NCI-H524 treated with DMSO at 0.1 percent for 48 hours (cell line): ENCODE measurements at places on chromosomes 2 and 18.

- DNase-seq, result no peak
These were observed 2.7 kb downstream of the SKOR2 start for GRCh38 chr18:47248604-47249313.

GRCh38 chr2:144648837-144649465 lies 129.0 kb upstream of the ZEB2 start:
- DNase-seq, result no peak

- no peak for DNase-seq
These were observed 4.6 kb upstream of the D2HGDH start for GRCh38 chr2:241729868-241730267.

DNA sequence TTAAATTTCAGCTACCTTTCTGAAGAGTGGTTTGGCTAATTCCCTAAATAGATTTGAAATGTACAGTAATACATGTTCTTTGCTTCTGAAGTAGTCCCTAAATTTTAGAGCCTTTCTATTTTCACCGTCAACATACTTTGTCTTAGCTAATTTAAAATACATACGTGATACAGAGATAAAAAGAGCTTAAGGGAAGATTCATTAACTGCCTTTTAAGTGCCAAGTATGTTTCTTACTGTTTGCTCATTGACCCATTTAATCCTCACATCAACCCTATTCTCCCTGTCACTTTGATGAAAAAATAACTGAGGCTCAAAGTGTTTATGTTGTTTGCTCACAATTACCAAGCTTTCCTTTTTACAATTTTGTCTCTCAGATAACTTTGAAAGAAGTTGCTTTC lies 118.6 kb upstream of the CDH7 start:
- DNase-seq, result no peak

GRCh38 chr2:78982638-78983330 lies 42.7 kb upstream of the REG3G start:
- DNase-seq, result no peak

DNA sequence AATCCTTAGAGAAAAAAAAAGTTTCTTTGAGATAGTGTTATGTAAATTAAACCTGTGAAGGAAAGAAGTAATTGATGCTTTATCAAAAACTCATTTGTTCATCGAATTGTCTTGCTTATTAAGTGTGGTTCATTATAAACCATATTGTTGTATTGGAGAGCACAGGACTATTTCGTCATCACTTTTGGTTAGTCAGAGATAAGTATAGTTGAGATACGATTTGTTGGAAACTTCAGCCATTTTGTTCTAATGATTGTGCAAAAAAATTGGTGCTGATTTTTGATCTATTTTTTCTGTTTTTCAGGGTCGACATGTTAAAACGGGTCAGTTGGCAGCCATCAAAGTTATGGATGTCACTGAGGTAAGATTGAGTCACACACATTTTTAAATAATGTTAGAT lies 92.9 kb downstream of the MAP4K4 start:
- DNase-seq, result no peak

GRCh38 chr2:46724107-46724506 lies 191.5 kb downstream of the MCFD2 start:
- DNase-seq, result no peak

DNA sequence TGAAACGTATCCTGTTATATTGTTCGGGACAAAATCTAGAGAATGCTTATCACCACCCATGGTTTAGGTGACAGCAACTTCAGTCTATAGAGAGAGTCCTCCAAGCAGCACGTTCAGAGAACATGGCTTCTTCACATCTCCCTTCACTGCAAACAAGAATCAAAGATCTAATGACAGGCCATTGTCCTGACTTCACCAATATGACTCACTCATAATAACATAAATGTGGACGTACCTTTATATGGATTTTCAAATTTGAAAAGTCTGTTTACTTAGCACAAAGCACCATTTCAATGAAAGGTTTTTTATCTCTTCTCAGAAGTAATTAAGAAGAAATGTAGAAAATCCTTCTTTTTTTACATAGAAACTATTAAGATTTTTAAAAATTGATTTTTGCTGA lies 46.7 kb downstream of the KLF7 start:
- DNase-seq, result no peak

GRCh38 chr2:240557101-240557751 lies 562 bp downstream of the ANKMY1 start:
- no peak for DNase-seq

DNA sequence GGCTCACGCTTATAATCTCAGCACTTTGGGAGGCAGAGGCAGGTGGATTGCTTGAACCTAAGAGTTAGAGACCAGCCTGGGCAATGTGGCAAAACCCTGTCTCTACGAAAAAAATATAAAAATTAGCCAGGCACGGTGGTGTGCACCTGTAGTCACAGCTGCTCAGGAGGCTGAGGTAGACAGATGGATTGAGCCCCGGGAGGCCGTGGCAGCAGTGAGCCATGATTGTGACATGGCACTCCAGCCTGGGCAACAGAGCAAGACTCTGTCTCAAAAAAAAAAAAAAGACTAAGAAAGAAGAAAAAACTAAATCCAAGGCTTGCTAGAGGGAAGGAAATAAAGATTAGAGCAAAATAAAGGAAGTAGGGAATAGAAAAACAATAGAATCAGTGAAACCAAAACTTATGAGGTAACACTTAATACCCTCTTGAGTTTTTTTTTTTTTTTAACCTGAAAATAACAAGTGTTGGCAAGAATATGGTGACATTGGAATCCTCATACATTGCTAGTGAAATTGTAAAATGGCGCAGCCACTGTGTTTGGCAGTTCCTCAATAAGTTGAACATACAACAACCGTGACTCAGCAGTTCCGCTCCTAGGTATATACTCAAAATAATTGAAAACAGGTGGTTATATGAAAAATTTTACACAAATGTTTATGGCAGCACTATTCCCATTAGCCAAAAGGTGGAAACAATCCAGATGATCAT lies 85.2 kb downstream of the EML4 start:
- no peak for DNase-seq

DNA sequence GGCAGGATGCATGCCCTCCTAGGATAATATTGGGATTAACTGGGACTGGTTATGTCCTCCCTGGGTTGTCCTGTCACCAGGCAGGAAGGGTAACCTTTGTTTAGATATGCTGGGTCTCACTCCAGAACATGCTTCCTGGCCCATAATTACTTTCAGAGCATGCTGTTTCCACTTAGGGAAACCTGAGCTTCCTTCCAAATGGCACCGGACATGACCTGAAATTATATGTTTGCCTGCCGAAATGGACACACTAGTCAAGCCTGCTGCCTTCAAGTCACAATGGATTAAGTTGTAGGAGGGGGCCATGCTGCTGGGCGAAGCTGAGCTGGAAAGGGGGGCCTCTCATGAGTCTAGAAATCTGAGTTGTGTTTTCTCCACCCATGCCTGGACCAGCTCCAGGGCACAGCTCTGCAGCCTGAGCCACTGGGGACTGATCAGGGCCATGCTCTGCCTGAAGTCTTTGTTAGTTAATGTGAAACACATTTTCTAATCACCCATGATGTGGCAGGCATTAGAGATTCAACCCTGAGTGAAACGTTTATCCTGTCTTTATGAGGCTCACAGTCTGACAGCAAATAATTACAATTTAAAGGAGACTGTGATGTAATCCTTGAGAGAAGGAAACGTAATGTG lies 273.3 kb downstream of the TNS1 start:
- no peak for DNase-seq

DNA sequence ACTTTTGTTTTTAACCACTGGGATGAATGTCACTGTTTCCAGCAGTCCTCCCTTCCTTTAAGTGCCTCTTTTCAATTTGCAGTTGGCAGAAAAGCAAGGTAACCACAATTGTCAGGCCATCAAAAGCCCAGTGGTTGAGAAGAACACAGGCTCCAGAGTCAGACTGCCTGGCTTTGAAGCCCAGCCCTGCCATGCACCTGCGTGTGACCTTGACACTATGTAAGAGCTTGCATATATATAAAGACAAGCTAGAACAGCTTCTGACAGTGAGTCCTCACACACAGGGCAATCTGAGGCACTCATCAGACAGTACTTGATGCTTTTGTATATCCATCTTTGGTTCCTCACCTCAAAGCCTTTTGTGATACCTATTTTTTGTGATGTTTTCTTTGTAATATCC lies 11.0 kb downstream of the CCBE1 start:
- no peak for DNase-seq
